Left renal pelvis (tissue), 4 donors: ENCODE measurements at places on chromosomes 4 and X.

GRCh38 chrX:40095583-40096394 lies 2.0 kb downstream of the BCOR start:
- no peak for DNase-seq

GRCh38 chr4:2400841-2401609 lies 17.4 kb downstream of the ZFYVE28 start:
- no peak for DNase-seq

- DNase-seq, result no peak
Measured at GRCh38 chr4:175394208-175394607, 417.9 kb downstream of the GPM6A start.

GRCh38 chrX:30196322-30196721 lies 19.0 kb upstream of the MAGEB2 start:
- DNase-seq, result no peak

DNA sequence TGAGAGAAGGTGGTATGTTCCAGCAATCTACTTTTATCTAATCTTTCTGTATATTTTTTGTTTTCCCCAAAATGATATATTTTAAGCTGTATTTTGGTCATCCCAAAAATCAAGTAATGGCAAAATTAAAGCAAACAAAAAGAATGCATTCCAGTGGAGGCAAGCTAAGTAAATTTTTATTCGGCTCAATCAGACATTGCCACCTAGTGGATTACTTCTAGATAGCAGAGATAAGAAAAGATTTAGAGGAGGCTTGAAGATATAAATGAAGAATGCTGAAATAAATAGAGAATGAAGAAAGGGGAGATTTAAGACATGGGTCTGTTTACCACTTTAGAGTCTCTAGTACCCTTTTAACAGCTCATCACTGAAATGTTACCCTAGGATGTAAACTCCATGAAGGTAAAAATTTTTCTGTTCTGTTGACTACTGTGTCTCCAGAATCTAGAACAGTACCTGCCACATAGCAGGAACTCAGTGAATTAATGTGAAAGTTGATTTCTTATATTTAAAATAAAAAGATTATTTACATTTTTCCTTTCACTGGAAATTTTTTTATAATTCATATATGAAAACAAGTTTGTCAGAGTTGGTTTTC lies 110.9 kb upstream of the ANK2 start:
- peak; percentile 14 for DNase-seq

- no peak for DNase-seq
Measured at GRCh38 chr4:27239641-27240040, 379.0 kb downstream of the STIM2 start.

DNA sequence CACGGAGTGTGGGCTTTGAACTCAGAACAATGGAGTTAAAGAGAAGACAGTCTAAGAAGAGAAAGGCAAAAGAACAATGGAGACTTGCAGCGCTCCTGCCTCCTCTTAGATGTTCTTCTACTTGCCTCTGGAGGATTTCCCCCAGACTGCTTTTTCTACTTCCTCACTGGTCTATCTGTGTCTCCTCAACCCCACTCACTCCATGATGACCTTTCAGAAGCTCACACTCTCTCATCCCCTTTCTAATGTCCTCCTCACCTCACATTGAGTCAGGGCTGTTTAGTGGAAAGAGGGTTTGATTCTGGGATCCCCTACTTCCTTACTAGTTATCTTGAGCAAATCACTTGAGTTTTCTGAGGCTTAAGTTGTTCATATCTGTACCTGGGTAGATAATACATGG lies 12.2 kb upstream of the HERC6 start:
- DNase-seq, result no peak

DNA sequence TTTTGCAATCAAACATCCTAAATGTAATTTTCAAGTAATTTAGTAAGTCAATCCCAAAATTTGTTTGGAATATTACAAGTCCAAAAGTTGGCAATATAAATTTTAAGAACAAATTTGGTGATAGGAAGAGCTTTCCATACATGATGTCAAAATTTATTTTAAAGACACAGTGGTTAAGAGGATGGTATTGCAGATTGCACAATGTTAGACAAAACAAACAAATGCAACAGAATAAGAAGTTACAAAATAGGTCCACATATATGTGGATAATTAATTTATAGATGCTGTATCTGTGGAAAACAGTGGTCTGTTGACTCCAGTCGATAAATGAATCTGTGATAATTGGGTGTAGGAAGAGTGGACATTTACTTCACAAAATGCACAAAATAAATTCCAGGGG lies 358.5 kb downstream of the PCDH7 start:
- no peak for DNase-seq

DNA sequence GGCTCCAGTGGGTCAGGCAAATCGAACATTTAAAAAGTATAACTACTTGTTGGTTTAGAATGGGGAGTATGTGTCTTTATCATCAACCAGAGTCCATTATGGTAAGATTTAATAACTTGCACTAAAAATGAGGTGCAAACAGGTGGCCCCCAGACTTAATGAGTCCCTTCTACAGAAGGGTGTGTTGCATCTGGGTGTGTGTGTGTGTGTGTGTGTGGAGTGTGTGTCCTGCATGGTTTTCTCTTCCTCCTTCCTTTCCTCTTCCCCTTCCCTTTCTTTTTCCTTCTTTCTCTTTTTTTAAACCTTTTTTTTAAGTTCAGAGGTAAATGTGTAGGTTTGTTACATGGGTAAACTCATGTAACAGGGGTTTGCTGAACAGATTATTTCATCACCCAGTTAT lies 53.7 kb downstream of the GPRIN3 start:
- no peak for DNase-seq

DNA sequence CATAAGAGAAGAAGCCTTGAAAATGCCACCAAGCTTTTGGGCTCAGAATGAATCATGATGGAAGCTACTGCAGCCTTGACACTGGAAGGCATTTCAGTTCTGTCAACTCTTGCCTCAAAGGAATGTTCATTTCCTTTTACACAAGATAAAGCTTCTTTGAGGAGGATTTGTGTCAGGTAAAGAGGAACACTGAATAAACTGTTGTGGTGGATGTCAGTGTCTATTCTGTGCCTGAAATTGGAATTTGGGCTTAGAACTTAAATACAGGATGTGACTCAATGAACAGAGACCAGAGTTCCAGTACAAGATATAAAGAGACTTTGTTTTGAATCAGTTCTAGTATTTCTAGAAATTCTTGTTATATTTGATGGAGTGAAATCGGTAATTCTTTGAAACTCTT lies 313.2 kb downstream of the PACRGL start:
- no peak for DNase-seq

DNA sequence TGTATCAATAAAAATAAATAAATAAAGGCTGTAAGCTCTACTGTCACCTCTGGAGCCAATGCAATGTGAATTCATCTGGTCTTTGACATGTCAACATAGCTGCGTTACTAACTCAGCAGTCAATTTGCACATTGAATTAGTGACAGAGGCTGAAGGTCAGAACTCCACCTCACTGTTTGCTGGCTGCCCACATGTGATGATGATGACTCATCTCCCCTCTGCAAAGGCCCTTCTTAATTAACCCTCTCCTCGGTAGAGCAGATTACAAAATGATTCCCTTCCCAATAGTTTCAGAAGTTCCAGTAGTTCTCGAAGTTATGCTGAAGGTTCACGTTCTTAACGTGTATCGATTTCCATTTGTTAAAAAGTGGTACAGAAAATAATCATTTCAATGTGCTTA lies 1626.0 kb upstream of the TENM3 start:
- DNase-seq, result no peak

- DNase-seq, result no peak
Measured at GRCh38 chrX:22952010-22952409, 47.8 kb upstream of the DDX53 start.

GRCh38 chr4:120517966-120518365 lies 404.6 kb downstream of the PRDM5 start:
- DNase-seq, result peak; percentile 39

- DNase-seq, result no peak
Measured at GRCh38 chr4:33054161-33054560, 2334.0 kb downstream of the PCDH7 start.

DNA sequence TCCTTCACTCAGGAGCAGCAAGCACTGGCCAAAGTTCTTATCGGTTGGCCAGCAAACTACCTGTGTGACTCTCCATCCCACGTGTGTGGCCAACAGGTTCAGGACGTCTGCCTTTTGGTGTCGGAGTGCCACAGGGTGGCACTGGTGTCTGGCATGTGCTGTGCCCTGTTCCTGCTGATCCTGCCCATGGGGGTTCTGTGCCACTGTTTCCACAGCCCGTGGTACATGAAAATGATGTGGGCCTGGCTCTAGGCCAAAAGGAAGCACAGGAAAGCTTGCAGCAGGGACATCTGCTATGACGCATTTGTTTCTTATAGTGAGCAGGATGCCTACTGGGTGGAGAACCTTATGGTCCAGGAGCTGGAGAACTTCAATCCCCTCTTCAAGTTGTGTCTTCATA lies 4.6 kb upstream of the TLR2 start:
- no peak for DNase-seq

DNA sequence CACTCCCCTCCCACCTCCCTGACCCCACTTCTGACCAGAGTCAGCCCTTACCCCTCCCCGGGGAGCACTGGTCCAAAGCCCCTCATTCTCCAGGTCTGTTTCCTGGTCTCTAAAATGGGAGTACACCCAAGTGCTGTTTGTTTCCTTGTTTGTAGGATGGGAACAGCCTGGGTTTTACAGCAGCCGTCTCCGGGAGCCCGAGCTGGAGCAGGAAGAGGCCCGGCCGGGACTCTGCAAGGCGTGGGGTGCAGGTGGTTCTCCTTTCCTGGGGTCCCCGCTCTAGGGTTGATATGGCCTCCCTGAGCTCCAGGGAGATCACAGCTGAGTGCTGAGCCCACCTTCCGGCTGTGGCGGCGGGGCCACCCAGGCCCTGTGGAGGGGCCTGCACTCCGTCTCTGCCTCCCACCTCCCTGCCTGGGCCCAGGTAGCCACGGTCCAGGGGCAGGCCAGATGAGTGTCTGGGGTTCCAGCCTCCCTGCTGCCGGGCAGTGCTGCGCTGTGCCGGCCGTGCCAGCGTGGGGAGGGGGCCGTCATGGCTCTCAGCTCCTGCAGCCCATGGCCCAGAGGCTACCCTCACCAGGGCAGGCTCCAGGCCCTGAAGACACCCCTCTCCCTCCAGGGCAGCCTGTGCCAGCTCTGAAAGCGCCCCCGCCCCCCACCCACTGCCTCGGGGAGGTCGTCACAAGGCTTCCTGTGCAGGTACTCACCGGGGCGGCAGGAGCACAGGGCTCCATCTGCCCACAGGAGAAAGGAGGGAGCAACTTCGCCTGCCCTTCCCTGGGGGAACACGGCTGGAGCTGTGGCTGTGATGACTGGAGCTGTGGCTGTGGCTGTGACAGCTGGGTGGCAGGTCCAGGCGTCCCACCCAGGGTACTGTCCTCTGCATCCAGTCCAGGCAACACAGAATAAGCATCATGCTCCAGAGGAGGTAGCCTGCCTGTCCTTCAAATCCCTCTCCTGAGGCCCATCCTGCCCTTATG lies 98.8 kb downstream of the ADRA2C start:
- no peak for DNase-seq

GRCh38 chr4:99886146-99886545 lies 8.1 kb downstream of the LAMTOR3 start:
- no peak for DNase-seq

GRCh38 chr4:169644802-169645201 lies 24.4 kb downstream of the CLCN3 start:
- no peak for DNase-seq

- DNase-seq, result no peak
Measured at GRCh38 chr4:29549342-29549741, 1170.8 kb upstream of the PCDH7 start.

- no peak for DNase-seq
Measured at GRCh38 chr4:2486981-2487380, 18.1 kb downstream of the RNF4 start.

DNA sequence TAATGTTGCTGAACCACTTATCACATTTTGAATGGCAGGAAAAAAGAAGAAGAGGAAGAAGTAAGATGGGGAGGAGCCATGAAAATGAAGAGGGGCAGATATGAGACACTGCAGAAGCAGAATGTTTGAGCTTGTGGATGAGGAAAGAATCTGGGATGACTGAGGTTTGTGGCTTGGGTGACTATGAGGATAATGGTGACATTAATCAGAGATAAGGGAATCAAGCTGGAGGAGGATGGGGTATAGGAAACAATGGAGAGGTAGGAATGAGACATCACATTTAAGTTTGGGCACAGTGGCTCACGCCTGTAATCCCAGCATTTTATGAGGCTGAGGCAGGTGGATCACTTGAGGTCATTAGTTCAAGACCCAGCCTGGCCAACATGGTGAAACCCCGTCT lies 19.1 kb upstream of the PHF8 start:
- no peak for DNase-seq

DNA sequence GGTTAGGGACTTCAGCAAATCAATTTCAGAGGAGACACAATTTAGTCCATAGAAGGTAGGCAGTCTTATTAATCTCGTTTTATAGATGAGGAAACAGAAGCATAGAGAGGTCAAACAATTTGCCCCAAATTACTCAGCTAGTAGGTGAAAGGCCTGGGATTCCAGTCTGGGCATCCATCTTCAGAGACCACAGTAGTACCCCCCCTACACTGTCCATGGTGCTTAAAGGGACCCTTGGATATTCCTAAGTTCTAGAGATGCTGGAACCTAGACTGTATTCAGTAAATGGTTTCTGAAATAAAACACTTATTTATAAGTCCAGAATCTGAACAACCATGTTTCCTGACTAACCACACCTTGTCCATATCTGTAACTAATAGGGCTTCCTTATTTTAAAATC lies 174.8 kb downstream of the CEP135 start:
- no peak for DNase-seq

DNA sequence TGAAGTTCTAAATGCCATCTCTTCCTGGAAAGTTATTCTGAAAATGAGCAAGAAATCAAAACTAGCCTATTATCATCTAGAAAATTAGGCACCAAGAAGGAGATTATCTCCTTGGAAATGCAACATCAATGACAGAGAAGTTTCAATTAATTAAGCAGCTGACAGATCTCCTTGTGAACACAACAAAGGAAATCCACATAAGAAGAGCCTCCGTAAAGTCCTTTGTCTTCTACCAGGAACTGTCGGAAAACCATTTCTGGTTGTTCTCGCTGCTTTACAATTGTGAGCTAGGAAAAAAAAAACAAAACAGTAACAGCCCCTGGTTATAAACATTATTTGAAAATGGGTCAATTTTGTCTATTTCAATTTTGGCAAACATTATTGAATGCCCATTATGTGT lies 38.2 kb downstream of the METTL14 start:
- DNase-seq, result no peak

DNA sequence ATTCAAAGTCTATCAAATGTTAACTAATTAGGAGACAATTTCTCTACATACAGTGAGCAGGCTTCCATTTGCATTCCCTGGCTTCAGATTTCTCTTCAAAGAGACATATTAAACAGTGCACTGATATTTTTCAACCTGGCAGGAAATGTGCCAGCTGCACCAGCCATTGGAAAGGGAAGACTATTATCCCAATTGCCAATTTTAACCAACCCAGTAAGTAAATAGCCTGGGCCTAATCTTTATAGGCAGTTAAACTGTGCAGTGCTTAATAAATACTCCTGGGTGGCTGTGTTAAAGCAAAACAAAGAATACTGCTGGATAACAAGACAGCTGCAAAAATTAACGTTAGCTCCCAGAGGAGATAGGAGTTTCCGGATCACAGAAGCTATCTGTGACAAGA lies 111.9 kb upstream of the GALNT7 start:
- no peak for DNase-seq
